Aorta (tissue), 5 donors: ENCODE measurements at places on chromosomes 7 and 10.

DNA sequence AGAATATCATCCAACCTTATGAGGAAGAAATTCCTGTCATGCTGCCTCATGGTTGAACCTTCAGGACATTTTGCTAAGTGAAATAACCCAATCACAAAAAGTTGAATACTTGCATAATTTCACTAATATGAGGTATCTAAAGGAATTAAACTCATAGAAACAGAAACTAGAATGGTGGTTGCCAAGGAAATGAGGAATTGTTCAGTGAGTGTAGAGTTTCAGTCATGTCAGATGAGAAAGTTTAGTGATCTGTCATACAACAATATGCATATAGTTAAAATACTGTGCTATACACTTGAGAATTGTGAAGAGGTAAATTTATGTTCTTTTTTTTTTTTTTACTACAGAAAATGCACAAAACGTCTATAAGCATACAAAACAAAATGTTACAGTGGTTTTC, 60.7 kb downstream of the R3HCC1L start:
- no peak for DNase-seq

DNA sequence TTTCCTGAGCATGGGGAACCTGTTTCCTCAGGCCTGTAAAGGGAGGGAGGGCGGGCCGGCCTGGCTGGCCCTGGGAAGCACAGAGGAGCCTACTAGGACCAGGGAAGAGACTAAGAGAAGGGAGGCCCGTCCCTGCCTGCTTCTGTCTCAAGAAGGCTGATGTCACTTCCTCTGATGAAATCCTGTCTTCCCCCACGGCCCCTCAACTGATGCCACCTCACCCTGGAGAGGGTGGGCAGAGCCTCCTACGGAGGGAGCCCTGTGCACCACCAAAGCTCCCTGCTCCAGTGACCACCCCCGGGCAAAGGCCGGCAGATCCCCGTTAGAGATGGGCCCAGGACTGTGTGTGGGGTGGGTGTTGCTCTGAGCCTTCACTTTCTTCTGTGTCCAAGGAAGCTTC, 1.0 kb upstream of the PILRA start:
- no peak for DNase-seq

DNA sequence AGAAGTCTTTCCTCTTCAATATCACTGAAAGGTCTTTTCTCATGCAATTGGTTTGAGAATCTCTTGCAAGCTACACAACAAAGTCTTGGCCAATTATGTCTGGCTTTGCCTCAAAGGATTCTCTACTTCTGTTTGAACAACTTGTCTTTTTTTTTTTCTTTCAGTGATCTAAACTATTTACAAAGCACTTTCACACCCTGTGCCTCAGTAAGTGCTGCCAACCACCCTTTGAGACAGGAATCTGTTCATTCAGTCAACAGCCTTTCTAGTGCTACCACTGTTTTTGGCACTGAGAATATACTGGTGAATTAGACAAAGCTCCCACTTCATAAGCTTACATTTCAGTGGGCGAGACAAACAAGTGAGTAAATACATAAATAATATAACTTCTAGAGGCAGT, 26.9 kb upstream of the SDK1 start:
- DNase-seq = no peak

- no peak for DNase-seq
These were observed 150.3 kb downstream of the LRRTM3 start for GRCh38 chr10:67076144-67076543.

GRCh38 chr10:109773288-109774120, 149.8 kb downstream of the XPNPEP1 start:
- no peak for DNase-seq

- DNase-seq = no peak
These were observed 316.6 kb upstream of the KIAA1217 start for GRCh38 chr10:23892296-23892695.
